CD4-positive, alpha-beta T cell treated with Interleukin-15 for 4 hours (primary cell): ENCODE measurements at places on chromosomes 4 and X.

GRCh38 chrX:120564925-120565324, 4.2 kb upstream of the CUL4B start:
- no peak for DNase-seq

DNA sequence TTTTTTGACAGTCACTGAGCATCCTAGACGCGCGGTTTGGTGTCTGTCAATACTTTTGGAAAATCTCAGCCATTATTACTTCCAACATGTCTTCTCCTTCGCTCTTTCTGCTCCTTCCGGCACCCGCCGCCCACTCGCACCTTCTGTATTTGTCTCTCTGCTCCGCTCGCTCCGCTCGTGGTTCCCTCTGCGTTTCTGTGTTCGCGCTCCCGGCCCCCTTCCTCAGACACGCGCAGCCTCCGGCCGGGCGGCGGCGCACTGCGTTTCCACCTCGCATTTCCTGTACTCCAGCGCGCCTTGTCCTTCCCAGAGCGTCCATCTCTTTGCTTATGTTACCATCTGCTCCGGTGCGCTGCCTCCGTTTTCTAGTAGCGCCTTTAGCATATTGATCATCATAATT, 21.1 kb downstream of the PDE6B start:
- no peak for DNase-seq

DNA sequence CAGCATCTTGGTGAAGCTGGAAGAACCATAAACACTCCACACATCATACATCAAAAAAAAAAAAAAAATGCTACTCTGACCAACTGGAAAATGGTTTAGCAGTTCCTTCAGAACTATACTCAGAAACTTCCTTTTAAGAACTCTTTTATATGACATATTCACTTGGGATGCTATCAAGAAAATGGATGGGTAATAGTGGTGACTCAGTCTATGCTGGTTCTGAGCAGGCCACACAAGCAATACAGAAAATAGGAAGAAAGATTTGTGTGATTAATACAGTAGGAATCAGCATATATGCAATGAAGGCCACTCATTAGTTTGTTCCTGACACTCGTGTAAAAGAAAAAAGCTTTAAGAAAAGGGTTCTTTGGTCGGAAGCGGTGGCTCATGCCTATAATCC, 123.5 kb upstream of the FAT4 start:
- no peak for DNase-seq

DNA sequence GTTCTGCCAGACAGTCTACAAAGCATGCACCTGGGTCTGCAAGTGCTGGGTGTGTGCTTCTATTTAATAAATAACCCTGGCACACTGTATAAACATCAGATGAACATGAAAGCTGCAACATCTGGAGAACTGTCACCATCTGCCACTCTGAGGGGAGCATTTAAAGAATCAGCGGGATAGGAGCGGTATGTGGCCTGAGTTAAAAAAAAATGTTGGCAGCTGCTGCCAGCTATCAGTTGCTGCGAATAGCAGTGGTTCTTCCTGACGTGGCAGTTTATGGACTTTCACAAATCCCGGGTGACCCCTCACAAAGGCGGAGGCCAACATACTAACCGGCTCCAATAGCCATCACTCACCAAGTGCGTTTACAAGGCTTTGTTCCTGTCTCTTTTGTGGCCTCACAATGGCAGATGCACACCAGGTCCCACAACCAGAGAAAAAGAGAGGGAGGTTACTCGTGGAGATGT, 95.1 kb downstream of the RASL11B start:
- DNase-seq: no peak

DNA sequence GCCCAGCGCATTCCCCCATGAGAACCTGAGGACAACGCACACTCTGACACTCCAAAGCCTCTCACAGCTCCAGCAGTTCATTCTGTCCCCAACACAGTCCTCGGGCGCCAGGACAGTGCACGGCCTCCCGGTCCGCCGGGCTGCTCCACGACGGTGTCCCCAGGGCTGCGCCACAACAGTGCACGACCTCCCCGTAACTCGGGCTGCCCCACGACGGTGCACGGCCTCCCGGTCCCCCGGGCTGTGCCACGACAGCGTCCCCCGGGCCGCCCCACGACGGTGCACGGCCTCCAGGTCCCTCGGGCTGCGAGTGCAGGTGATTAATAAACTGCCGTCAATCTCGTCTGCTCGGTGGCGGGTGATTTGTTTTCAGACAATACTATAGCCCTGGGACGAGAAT, 585.1 kb upstream of the FRG1 start:
- DNase-seq: no peak

DNA sequence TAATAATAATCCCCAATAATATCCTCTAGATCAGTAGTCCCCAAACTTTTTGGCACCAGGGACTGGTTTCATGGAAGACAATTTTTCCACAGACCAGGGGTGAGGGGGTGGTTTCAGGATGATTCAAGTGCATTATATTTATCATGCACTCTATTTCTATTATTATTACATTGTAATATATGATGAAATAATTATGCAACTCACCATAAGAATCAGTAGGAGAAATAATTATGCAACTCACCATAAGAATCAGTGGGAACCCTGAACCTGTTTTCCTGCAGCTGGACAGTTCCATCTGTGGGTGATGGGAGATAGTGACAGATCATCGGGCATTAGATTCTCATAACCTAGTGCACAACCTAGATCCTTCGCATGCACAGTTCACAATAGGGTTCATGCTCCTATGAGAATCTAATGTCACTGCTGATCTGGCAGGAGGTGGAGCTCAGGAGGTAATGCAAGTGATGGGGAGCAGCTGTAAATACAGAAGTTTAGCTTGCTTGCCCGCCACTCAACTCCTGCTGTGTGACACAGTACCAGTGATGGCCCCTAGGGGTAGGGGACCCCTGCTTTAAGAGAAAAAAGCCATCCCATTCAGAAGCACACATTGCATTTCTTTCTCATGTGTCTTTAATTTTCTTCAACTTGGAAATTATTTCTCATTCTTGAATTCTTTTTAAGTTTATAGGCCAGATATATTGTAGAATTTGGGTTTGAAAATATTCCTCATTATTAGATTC, 16.0 kb upstream of the SH3RF1 start:
- no peak for DNase-seq

DNA sequence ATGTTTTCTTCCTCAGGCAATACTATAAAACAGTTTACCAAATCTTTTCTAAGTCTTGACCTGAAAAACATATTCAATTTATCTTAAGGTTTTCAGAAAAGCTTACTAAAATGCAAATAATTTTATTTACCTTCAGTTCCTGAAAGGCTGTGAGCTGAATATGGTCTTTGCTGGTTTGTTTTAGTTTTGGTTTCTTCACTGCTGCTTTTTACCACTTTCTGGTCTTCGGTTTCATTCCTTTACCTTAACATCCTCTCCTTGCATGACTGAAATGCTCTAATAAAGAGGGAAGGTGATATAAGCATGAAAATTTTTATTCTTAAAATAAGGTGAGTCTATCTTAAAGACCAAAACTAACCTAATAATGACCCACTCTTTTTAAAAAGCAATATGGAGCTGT, 97.1 kb upstream of the NRK start:
- no peak for DNase-seq

- DNase-seq: no peak
Measured at GRCh38 chrX:41478381-41478911, 31.3 kb downstream of the NYX start.

DNA sequence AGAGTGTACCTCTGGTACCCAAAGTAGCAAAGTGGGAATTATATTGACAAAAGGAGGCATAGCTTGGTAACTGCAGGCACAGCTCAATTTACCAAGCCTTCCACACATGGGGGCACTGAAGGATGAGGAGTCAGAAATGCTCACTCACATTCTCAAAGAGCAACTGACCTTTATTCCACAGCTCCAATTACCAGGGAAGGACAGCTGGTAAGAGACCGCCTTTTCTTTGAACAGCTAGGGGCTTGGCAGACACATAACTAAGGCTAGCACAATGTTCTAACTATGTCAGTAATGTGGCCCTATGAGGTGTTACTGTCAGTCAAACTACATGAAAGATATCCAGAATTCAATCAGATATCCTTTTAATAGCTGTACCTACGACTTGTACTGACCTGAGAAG, 20.5 kb upstream of the STS start:
- no peak for DNase-seq

DNA sequence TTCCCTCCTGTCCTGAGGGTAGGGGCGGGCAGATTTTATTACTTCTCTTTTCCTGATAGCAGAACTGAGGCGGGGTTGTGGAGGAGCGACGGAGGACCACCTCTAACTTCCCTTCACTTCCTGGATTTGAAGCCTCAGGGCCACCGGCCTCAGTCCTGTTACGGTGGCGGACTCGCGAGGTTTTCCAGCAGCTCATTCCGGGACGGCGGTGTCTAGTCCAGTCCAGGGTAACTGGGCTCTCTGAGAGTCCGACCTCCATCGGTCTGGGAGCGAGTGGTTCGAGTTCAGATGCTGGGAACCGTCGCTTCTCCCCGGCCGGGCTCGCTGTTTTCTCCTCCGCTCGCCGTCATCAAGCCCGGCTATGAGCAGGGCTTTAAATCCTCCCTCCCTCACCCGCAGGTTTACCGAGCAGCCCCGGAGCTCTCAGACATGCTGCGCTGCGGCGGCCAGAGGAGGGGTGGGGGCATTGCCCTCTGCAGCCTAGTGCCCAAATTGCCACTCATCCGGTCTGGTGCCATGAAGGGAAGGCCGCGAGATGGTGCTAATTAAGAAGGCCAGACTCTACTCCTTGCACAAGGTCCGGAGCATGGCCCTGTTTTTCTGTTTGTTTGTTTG, 23.3 kb downstream of the HAND2 start:
- no peak for DNase-seq

- DNase-seq: no peak
Measured at GRCh38 chr4:26331380-26331950, 10.7 kb downstream of the RBPJ start.

GRCh38 chrX:49264460-49264859, at the start of gene FOXP3:
Gene FOXP3 (minus strand): TSS chrX:49264710. CDS start chrX:49258505, 6,205 bp downstream.
- DNase-seq: peak; percentile 43

GRCh38 chr4:1238676-1239000, 10.3 kb downstream of the CTBP1 start:
- no peak for DNase-seq

GRCh38 chr4:152738827-152739226, 40.7 kb downstream of the TIGD4 start:
- no peak for DNase-seq

DNA sequence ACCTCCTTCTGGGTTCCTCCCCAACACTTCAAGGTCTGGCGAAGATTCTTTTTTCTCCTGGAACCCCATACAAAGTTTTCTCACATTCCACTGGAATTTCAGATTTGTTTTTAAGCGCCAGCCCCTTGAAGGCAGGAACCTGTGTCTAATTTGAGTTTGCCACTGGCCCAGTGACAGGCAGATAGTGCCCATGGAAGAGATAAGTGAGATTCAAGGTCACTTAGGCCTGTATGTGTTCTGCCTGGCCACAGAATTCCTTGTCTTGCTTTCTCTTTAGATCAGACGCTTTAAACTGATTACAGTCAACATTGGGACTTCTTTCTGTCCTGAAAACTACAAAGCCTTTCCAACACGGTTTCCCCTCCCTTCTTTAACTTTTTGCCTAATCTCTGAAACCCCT, 11.2 kb downstream of the ATOH1 start:
- no peak for DNase-seq

DNA sequence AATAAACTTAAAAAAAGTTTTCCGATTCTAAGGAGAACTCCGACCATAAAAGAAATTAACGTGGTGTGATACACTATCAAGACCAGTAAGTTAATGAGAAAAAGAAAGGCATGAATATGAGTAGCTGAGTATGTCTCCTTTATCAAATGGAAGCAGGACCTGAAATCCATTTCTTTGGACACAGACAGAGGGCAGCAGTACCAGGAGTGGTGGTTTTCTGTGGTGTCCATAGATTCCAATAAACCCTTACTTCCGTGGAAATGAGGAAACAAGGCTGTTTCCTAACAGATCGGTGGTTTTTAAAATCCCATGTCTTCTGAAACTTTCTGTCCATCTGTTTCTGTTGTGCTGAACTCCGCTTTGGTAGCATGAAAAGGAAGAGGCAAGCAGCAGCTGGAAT, 128.5 kb upstream of the TSPAN5 start:
- no peak for DNase-seq

- DNase-seq: no peak
Measured at GRCh38 chr4:7506572-7506971, 71.8 kb upstream of the PSAPL1 start.

DNA sequence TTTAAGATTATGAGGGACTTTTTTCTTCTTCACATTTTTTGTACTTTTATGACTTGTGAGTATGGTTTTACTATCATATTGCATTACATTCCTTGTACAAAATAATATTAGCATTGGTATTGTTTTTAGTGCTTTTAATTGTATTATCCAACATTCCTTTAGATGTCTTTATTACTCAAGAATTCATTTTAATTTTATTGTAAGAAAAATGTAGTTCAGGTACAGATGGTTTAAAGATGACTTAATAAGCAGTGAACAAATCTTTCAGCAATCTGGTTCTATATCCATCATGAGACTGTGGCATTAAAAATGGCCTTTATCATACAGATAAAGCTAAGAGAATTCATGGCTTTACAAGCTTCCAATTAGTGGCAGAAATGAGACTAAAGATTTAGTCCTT, 191.6 kb downstream of the ANTXR2 start:
- no peak for DNase-seq

DNA sequence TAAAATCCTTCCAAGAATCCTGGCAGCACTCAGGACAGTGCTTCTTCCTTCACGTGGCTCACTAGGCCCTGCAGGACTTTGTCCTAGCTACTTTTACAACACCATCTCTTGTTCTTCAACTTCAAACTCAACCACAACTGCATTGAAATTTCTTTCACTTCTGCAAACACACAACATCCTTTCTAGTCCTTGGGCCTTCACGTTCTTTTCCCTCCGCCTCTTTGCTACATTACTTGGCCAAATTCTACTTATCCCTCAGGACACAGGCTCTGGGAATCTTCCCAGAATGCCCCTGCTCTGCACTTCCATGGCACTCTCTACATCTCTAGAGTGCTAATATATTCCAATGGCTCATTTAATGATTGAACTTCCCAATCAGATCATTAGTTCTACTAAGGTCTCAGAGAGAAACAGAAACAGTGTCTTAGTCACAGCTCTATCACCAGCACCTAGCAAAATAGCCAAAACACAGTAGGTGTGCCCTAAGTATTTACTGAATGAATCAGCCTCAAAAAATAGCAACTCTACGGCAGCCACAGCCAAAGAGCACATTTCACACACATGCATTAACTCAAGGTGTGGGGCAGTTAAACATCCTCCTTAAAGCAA, 73.3 kb downstream of the MANBA start:
- DNase-seq: no peak
